Airway epithelial cell (primary cell): ENCODE measurements at places on chromosomes 7 and 10. TPM values are rescaled to one million over a fixed set of nuclear protein-coding genes. Genes with fewer than 3 reads are reported as not detected.

The CPA2 gene
- not detected in 2 replicates for total RNA-seq

The ADARB2 gene
- total RNA-seq: not detected in 2 replicates

The CDK1 gene
- 52.7 and 71.8 TPM in 2 replicates for total RNA-seq

The PKD2L1 gene
- not detected in 2 replicates for total RNA-seq

The HKDC1 gene
- 0.23 and 0.49 TPM in 2 replicates for total RNA-seq

The SEMA3E gene
- 0.51 and 0.85 TPM in 2 replicates for total RNA-seq

The CLIP2 gene
- 12.3 and 14.7 TPM in 2 replicates for total RNA-seq
